Skeletal muscle cell (primary cell): ENCODE measurements at places on chromosomes 16 and 17.
A peak's percentile ranks its signal among the peaks of the same experiment; 100 is the strongest.

- DNase-seq, result no peak
Measured at GRCh38 chr17:70190959-70191805, 21.9 kb downstream of the KCNJ2 start.

DNA sequence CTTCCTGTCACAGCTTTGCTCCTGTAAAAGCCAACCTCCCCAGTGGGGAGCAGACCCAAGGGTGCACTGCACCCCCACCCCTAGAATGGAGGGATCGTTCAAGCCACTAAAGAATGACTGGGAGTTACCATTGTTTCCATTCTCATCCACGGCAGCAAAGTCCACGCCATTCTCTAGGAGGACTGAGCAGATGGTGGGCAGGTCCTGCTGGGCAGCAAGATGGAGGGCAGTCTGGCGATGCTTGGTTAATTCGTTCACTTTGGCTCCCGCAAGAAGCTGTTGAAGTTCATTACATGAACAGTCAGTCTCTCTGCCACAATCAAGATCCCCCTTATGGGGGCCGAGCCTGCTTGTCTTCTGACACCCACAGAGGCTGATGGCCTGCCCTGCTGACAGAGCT lies 30.8 kb downstream of the CYB5D2 start:
- DNase-seq, result no peak

DNA sequence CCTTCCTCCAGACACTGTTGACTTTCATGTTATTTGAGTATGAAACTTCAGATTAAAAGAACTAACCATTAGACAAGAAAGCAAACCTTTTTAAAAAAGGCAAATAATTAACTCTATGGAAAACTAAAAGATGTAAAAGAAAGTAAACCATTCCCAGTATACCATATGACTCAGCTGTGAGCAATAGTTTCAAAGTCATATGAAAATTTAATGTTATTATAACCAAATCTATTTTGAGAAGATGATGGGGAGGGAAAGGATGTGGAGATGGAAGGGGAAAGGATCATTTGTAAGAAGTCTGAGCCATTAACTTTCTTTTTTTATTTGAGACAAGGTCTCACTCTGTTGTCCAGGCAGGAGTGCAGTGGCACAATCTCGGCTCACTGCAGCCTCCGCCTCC lies 131.8 kb downstream of the IRX5 start:
- DNase-seq, result no peak

GRCh38 chr17:21113049-21113690 lies 13.6 kb upstream of the DHRS7B start:
- DNase-seq, result no peak

- no peak for DNase-seq
Measured at GRCh38 chr17:39767147-39767546, 29.4 kb downstream of the GRB7 start.

DNA sequence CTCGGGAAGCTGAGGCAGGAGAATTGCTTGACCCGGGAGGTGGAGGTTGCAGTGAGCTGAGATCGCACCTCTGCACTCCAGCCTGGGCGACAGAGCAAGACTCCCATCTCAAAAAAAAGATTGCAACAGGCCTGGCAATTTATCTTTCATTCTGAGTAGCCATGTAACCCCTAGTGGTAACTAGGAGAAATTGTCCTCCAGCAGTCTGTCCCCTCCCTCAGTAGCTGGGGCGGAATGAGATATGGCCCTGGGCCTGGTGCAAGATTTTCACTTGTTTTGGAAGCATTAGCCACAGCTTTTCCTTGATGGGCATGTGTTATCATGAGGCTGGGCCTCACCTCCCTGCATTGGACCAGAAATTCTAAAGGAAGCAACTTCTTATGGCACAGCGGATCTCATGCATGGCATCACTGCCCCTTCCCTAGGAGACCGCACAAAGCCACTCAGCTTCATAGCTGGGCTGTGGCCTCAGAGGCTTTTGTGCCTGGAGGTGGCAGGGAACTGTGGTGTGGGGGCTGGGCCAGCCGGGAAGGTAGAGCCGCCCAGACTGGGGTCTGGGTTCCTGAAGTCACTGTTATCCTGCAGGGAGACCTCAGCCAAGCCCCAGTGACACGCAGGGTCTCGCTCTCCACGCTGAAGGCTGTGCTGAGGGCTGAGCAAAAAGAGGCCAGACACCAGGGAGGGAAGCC lies 13.4 kb downstream of the NATD1 start:
- no peak for DNase-seq

DNA sequence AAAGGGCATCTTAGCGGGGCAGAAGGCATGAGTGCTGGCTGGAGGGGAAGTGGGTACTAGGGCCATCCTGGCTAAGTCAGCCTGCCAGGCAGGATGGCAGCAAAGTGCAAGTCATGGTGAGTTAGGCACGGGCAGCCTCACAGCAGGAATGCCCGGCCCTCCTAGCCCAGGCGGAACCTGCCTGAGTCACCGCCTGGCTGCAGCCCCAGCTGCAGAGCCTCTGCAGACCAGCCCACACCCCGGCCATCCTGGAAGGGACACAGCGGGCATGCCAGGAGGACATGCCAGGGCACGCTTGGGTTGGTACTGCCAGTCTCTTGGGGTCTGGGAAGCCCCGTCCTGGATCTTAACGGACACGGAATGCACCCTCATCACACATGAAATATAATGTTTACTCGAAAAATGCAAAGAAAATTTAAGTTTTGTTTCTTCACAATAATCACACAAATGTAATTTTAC lies 5.0 kb upstream of the ALDH3A1 start:
- peak; percentile 31 for DNase-seq

- DNase-seq, result no peak
Measured at GRCh38 chr17:34358631-34359030, 2.4 kb downstream of the CCL13 start.

- DNase-seq, result no peak
Measured at GRCh38 chr17:1398931-1399678, 917 bp downstream of the YWHAE start.

DNA sequence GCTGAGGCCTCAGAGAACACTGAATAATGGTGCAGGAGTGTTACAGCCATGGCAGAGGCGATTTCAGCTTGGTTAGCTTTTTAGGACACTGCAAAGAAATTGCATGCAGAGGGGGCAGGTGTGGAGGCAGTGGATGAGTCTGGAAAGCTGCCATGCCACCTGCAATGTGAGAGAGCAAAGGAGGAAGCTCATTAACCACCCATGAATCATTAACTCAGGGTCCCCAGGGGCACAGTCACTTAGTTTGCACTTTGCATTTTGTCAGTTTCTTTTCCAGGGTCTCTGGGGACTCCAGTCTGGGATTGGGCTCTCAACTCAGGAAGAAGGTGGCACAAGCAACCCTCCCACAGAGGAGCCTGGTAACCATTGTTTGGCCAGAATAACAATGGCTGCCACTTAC lies 132.9 kb downstream of the USP31 start:
- no peak for DNase-seq

DNA sequence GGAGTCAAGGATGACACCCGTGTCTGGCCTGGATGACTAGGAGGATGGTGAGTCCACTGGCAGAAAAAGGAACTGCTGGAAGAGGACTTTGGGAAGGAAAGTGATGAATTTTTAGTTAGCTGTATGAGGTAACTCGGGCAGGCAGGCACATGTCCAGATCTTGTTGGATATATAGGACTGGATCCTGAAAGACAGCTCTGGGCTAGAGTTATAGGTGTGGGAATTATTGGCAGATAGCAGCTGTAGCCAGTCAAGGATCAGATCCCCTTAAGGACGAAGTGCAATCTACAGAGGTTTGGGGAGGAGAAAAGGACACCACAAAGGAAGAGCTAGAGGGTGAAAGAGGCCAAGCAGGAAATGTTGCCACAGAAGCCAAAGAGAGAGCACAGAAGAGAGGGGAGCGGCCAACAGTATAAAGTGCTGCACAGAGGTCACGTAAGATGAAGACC lies 10.1 kb downstream of the CYB5D1 start:
- no peak for DNase-seq
